M059J (cell line): ENCODE measurements at places on chromosomes 3 and 15.

GRCh38 chr3:149197669-149198068 lies 24.0 kb downstream of the CP start:
- DNase-seq: no peak

GRCh38 chr3:25683882-25684281 lies 19.2 kb upstream of the TOP2B start:
- no peak for DNase-seq

DNA sequence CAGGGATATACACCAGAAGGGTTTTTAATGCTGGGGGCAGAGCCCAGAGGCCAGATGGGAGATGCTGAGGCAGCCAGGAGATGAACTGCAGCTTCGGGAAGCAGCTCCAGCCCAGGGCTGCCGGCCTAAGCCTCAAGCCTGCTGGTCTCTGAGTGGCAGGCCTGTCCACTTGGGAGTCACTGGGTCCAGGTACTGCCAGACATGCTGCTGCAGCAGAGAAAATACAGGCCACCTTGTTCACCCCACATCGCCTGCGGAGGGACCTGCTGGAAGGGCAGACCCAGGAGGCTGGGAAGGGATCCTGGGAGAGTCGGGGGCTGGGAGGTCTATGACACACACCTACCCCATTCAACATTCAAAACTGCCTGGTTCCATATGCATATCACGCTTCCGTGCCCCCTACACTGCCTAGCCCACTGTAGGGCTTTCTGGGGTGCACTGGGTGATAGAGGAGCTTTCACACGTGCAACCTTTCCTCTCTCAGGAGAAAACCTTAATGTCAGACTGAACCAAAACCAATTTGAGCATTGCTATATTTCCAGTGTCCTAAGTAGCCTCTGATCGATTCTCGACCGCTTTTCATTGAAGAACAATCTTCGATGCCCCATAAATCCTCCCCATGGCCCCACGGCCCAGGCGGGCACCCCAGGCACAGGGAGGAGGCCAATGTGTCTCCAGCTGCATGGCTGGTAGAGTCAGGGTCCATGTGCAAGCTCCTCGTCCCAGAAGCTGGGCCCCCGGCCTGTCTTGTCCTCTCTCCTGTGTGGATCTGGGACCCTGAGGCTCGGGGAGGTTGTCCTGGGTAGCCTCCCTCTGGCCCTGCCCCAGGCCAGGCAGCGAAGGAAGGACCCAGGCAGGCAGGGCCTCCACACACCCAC lies 147.4 kb downstream of the ATP10A start:
- no peak for DNase-seq

GRCh38 chr3:37768107-37768809 lies 93.4 kb upstream of the CTDSPL start:
- DNase-seq: no peak

GRCh38 chr15:83193721-83194120 lies 13.9 kb downstream of the HDGFL3 start:
- no peak for DNase-seq

- peak; percentile 28 for DNase-seq
Observed at GRCh38 chr3:11434017-11434526, 161.9 kb downstream of the ATG7 start.

DNA sequence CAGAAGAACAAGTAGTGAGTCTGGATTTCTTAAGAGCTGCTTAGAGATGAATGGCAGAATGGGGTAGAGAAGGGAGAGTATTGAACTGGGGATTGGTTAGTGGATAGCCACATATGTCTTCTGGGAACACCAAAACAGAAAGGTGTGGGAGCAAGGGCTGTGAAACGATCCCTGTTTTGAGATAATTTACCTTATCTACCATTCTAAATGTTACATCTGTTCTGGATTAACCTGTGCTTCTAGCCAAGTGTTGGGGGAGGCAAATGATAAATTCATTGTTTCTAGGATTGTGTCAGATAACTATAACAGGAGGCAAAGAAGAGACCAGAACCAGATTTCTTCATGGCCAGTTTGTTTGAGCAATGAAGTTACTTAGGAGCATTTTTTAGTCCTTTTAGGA lies 8.4 kb downstream of the NR1D2 start:
- DNase-seq: no peak

GRCh38 chr3:135197246-135197645 lies 402.2 kb downstream of the EPHB1 start:
- peak; percentile 54 for DNase-seq

- DNase-seq: no peak
Observed at GRCh38 chr3:112132975-112133448, at the start of gene GCSAM. Gene GCSAM (minus strand): TSS chr3:112133248. CDS start chr3:112133120, 128 bp downstream.

GRCh38 chr3:58184309-58184981 lies 26.3 kb downstream of the DNASE1L3 start:
- DNase-seq: no peak

DNA sequence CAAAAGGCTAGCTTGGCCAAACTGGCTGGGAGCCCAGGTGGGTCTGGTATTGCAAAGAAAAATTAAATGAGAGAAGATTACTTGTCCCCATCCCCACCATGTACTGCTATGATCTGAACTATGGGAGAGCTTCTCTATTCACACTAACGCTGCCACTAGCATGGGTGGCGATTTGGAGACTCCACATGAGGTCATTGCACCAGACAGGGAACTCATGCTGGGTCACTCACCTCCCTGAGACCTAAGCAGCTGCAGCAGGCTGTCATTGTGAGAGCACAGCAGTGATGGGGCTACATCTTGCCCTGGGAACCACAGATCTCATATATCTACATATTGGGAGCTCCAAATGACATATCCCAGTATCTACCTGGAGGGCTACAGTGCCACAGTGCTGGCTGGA lies 36.3 kb upstream of the NECTIN3 start:
- DNase-seq: no peak

DNA sequence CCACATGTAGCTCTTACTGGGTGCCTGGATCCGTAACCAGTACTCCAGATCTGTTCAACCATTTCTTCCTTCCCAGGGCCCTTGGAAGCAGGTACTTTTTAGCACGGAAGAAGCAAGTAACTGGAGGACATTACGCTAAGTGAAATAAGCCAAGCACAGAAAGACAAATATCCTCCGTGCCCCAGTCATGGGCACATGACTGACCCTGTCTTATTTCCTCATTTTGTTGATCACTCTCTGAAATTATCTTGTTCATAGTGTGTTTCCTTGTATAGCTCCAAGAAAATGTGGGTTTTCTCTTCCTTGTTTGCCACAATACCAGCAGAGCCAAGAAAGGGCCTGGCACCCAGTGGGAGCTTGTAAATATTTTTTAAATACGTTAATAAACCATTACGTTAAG lies 32.2 kb upstream of the MTMR14 start:
- no peak for DNase-seq

DNA sequence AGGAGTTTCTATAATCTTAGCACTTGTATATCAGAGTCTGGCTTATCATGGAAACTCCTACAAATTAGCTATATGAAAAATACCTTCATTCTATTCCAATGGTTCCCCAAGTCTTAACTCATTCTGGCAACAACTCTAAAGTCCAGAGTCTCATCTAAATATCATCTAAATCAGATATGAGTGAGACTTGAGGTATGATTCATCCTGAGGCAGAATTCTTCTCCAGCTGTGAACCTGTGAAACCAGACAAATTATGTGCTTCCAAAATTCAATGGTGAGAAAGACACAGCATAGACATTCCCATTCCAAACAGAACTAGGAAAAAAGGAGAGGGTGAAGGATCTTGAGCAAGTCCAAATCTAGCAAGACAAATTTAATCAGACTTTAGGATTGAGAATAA lies 138.8 kb downstream of the THRB start:
- no peak for DNase-seq

- DNase-seq: peak; percentile 16
Observed at GRCh38 chr3:30256474-30256873, 349.9 kb upstream of the TGFBR2 start.

- no peak for DNase-seq
Observed at GRCh38 chr3:171615281-171615680, 155.1 kb upstream of the TNIK start.

- DNase-seq: no peak
Observed at GRCh38 chr3:61861410-61861809, 300.0 kb downstream of the PTPRG start.

- no peak for DNase-seq
Observed at GRCh38 chr15:84881520-84881830, 3.0 kb upstream of the SLC28A1 start.

GRCh38 chr15:87846746-87847145 lies 409.8 kb downstream of the NTRK3 start:
- DNase-seq: peak; percentile 43

DNA sequence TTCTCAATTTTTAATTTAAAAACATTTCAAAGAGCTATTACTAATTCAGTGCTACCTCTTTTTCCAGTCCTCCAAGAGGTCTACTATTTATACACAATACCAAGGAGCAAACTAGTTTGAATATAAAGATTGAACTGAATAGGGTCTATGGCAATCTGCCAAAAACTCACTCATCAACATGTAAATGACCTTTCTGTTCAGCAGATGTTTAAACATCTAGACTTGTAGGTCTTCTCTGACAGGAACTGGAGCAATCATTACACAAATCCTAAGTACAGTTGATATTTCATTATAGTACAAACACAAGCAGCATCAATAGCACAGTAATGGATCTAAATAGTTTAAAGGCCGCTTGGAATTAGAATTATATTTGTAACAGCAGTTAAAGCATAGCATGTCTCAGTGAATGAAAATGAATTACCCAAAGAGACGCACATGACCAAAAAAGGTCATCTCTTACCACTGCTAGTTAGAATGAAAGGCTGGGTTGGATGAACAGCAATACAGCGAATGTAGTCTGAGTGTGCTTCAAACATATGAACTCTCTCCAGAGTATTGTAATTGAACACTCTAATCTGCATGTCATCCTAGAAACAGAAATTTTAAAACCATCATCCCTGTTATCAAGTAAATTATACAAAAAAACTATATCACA lies 10.7 kb downstream of the COPB2 start:
- peak; percentile 11 for DNase-seq

DNA sequence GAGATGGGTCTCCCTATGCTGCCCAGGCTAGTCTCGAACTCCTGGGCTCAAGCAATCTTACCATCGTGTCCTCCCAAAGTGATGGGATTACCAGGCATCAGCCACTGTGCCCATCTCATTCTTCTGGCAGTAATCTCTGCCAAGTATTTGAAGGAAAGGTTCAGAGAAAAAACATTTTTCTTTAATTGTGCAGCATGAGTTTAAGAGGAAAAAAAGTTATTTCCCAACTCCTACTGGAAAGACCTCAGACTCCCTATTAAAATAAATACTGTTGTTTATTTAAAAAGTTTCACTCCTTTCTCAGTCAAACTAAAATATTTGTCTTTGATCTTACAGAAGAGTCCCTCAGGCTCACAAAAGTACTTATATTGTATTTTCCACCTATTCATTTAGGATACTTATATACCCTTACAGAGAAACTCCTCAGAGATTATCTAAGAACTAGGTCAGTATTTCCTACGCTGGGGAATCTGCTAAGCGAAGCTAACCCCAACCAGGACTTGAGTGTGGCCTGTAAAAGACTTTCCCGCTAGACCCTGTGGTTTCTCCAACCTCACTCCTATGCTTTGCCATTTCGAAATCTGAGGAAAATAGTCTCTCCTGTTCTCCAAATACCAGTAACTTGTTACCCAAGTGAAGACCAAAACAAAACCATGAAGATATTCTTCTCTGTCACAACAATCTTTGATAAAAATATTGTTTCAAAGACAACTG lies 28.7 kb downstream of the WWTR1 start:
- peak; percentile 62 for DNase-seq

- DNase-seq: no peak
Observed at GRCh38 chr3:158743664-158744566, 11.7 kb upstream of the RARRES1 start.

DNA sequence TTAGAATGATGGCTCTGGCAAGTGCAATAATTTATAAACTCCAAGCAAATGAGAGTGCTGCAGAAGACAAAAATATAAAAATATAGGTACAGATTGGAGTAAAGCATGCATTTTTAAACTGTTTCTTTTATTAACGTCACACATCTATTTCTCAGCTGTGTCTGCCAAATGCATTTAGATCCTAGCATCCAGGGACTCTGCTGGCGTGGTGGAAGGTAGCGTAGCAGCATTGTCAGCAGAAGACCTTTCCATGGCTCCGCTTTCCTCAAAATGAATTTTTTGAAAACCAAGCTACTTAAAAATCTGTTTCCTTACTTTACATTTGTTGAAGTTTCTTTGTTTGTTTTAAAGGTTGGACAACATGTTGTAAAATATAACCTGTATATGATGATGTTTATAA lies 16.3 kb upstream of the ATP10A start:
- no peak for DNase-seq

DNA sequence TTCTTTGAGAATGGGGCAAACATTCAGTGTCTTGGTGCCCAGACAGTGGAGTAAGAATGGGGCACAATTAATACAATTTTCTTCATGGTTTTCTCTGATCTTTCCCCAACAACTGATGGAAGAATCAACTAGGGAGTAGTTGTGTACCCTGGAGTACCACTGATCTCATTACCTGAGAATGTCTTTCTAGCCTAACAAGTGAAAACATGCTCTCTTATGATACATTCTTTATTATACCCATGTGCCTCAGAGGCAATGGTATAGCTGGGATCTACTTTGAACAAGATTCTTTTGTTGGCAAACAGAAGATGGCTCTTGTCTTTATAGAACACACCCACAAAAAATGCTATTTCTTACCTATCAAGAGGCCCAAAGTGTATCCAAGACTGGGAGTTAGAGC lies 250.6 kb upstream of the CMC1 start:
- DNase-seq: no peak

DNA sequence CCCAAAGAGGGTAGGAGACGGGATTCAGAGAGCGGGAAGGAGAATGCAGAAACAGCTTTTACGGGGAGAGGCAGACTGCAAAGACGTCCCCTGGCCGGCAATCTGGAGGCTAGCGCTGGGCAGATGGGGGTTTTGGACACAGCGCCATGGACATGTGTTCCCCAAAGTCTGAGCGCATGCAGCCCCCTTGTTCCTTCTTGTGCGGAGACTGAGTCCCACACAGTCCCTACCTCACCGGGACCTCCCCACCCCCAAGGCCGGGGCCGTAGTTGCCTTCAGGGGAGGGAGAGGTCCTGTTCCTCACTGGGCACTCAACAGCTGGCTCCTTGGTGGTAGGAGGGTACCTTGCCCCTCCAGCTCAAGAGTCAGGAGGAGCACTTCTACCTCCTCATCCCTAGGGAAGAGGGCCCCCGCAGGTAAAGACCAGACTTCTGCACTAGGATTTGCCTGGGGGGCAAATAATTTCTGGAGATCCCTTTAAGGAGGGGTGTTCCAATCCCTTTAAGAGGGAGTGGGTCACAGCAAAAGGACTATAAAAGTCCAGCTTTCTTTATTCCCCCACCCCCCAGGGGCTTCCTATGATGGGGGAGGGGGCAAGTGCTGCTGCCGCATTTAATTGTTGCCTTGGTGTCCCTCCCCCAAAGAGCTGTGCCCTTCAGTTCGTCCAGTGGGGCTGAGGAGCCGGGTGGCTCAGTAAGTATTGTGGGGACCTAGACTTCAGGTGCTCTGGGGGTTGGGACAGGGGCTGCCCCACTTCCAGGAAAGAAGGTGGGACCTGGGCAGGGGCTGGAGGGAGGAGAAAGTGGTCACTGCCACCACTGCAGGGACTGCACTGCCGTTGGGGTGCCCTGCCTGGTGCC lies 3.6 kb upstream of the BAHD1 start:
- DNase-seq: no peak
